NCI-H1105 treated with DMSO at 0.1 percent for 48 hours (cell line): ENCODE measurements at places on chromosomes 6 and 20.

DNA sequence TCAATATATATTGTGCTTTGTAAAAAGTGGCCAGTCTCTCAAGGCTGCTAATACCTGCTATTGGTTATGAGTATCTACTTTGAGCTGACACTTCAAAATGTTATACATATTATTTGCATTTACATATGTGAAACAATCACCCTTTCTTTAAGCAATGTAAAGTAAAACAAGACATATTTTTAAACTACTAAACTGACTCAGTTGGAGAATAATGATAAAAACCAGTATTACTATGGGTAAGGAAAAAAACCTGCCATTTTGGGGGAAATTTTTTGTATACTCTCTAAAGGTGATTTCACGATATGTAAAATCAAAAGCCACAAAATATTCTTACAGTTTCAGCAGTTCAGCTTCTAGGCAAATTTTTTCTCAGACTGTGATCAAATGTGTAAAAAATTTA is 232.3 kb downstream of the PRL start:
- DNase-seq: no peak

DNA sequence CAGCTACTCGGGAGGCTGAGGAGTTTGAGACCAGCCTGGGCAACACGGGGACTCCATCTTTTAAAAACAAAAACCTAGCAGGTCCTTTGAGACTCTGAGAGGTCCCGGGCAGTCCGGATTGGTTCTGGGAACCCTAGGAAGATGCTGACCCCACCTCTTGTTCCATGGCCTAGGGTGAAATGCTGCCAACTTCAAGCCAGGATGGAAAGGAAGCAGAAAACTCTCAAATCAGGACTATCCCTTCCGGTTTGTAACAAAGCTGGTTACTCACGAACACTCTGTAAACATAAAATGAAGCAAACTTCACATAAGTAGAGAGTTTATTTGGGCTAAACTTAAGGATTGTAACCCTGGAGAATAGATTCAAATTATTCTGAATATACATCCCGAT is 28.0 kb downstream of the CAPN11 start:
- no peak for DNase-seq

DNA sequence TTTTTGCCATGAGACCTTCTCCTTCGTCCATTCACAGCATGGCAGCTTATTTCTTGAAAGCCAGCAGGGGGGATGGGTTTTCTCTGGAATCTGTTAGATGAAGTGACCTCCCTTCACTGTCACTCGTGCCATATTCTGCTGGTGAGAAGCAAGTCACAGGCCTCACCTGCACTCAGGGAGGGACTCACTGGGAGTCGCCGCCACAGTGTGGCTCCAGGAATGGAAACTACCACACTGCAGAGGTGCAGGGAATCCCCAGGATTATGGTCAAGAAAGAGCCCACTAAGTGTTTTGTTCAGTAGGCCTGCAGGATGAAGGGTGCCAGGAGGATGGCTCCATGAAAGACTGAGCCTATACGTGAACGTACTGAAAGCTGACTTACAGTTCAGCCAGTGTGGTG is 161.1 kb upstream of the AKAP12 start:
- DNase-seq: no peak

GRCh38 chr20:56580226-56580625 is 47.2 kb downstream of the FAM209B start:
- no peak for DNase-seq
